ENCODE measurements at places on chromosomes 5 and 9. TPM values are rescaled to one million over a fixed set of nuclear protein-coding genes. Genes with fewer than 3 reads are reported as not detected.

DNA sequence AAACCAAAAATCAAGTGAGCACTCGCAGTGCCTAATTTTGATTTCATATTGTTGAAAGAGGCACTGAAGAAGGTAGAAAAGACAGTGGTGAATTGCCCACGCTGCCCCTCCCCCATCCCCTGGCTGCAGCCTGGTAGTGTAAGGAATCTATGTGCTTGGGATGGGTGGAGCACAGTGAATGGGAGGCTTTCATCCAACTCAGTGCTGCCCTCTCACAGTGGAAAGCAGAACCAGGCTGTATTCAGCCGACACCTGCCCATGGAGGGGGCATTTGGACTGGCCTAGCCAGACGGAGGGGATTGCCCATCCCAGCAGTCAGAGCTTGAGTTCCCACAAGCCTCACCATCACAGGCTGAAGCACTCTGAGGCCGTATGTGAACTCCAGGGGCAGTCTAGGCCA, 800.4 kb upstream of the DMAC1 start:
- DNase-seq, result no peak

GRCh38 chr5:68189613-68190012, 25.9 kb upstream of the PIK3R1 start:
- no peak for DNase-seq

DNA sequence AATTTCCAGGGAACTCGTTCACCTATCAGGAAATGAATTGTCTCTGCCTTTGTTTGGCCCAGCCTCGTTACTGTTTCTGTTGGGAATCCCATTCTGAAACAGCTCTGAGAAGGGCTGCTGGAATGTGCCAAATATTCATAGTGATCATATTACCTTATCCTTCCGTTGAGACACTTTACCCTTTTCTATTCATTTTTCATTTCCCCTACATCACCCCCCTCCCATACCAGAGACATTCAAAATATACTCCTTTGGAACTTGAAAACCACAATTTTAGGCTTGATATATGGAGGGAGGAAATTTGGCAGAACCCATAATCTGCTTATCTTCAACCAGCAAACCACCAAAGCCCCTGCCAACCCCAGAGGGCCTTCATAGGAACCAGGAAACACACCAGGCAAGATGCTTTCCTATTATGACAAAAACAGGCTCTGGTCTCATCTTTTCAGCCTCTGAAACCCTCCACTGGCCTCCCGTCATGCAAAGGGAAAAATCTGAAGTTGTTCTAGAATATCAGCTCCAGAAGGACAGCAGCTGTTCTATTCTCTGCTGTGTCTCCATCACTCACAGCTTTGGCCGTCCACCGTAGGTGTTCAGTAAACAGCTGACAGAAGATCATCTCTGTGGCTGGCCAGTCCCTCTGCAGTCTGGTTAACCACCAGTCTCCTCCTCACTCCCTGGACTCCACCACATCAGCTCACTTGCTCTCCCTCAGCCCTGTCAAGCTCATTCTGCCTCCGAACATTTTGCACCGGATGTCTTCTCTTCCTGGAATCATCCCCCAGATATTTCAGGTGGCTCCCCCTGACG, 217.2 kb upstream of the WWC1 start:
- no peak for DNase-seq

The ZNF366 gene
- total RNA-seq, result 13.8 TPM

All from mesenteric fat pad (tissue), 1 donor.